NT2/D1 (cell line): ENCODE measurements at places on chromosomes 7 and 10.

GRCh38 chr7:33286501-33286900 is 157.1 kb downstream of the BBS9 start:
- DNase-seq, result no peak

DNA sequence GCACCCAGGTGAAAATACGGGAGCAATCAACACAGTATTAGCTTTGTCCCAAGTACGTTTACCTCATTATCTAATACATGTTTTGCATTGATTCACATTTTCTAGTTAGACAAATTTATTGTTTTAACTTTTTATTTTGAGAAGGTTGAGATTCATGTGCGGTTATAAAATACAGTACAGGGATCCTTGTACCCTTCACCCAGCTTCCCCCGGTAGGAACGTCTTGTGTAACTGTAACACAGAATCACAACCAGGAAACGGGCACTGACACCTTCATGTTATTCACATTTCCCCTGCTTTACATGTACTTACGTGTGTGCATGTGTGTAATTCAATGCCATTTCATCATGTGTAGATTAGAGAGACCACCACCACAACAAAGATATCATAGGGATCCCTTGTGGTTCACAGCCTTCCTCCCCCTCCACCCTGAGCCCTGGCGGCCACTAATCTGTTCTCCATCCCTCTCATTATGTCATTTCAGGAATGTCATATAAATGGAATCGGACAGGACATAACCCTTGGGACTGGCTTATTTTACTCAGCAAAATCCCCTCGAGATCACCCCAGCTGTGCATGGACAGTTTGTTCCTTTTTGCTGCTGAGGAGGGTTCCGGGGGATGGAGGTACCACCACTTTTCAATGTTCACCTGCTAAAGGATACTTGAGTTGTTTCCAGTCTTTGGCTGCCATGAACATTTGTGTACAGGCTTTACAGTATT is 46.5 kb upstream of the C10orf71 start:
- DNase-seq, result no peak

DNA sequence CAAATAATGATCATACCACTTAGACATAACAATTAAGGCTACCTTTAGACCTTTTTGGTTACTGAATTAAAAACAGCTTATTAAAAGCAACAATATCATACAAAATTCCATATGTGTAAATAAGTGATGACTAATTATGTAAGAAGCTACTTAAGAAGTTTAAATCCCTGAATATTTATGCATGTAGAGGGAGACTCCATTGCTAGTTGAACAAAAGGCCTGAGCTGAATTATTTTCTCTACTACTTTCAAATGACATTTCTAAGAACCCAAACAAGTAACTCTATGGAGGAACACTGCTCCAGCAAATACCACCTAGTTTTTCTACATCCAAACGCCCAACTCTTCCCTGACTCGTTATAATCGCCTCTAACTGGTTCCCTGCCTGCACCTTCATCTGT is 31.5 kb downstream of the EPC1 start:
- no peak for DNase-seq

DNA sequence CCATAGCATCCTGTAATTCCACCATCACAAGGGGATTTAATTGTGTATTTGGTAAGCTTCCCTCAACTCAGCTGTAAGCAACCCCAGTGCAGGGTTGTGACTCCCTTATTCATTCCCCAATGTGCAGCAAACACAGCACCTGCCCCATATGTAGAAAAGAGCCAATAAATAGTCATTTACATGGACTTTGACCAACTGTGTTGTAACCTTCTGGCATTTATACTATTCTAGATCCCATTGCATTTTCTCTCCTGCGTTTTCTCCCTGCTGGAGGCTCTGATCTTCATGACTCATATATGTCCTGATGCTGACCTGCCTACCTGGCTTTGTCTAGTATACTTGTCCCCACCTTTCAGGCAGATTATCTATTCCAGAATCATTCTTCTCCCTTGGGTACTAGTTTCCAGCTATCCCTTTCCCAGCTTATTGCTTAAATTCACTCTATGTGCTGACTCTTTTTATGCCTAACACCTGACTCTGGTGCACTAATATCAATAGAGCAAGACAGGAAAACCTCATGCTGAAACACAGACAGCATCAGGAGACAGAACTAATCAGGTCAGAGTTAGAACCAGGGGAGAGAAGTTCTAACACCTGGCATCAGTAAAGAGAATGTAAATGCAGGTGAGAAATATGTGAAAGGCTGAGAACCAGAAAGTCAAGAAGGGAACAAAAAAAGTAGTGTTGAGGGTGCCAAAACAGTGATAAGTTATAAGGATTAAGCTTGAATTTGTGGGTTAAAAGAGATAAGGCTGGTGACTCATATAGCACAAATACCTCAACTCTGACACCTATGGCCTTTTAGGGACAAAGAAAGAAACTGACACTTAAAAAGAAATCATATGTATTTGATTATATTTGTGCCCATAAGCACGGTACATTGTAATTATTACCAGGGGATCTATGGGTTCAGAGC is 402.7 kb downstream of the IPMK start:
- DNase-seq, result no peak

DNA sequence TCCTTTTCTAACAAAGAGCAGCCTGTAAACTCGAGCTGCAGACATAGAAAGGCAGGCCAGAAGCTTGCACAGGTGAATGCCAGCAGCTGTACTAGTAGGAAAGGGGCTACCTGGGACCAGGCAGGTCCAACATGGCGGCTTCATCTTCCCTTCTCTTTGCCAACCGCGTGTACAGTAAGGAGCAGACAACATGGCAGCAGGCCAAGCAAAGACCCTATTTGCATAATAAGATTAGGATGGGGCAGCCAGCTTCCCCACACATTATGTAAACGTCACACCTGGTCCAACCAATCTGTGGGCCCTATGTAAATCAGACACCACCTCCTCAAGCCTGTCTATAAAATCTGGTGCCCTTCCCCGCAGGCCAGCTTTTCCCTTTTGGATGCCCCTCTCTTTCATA is 1186.5 kb upstream of the AUTS2 start:
- no peak for DNase-seq

- DNase-seq, result no peak
These were observed 38.6 kb downstream of the ADAM12 start for GRCh38 chr10:126349676-126350075.

DNA sequence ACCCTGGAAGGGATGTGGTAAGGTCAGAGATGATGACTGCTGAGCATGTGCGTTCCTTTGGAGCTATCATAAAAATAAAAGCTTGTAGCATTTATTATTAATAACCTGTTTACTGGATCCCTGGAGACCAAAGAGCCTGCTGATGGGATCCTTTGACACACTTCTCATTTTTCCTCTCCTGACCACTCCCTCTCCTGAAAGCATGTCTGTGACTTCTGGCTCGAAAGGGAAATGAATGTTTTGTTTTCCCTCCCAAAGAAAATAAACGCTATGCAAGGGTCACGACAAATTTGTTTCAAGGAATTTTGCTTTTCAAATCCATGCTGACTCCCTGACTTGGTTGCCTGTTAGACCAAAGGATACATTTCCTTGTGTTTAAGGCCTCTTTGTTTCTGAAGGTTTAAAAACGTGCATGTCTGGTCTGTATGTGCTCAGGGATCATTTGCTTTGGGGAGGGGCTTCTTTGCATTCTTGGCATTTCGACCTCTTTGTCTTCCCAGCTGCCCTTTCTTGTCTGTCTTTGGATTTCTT is 185.1 kb upstream of the AGK start:
- DNase-seq, result peak; percentile 58
